Fibroblast of pulmonary artery (primary cell): ENCODE measurements at places on chromosomes 5 and 9.

DNA sequence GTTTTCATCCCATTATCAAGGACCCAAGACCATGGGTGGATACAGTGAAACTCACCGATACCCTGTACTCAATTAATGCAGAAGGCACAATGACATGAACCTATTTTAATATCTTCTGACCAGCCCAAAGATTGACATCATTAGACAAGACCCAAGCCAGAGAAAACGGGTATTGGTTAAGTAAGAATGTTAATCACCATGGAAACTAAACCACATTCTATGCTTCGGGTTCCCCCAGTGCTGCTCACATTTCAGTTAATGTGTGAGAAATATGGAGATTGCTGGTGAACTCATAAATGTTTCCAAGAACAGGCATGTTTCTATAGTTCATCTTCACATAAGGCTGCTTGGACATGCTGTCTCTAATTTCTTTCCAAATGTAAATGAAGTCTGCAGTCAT is 77.0 kb downstream of the IRX2 start:
- DNase-seq, result no peak

GRCh38 chr9:137315581-137316011 is 13.5 kb upstream of the NRARP start:
- no peak for DNase-seq

GRCh38 chr9:3977614-3978112 is 322.2 kb downstream of the GLIS3 start:
- DNase-seq, result no peak

- no peak for DNase-seq
Observed at GRCh38 chr5:98993512-98993911, 64.7 kb upstream of the CHD1 start.

DNA sequence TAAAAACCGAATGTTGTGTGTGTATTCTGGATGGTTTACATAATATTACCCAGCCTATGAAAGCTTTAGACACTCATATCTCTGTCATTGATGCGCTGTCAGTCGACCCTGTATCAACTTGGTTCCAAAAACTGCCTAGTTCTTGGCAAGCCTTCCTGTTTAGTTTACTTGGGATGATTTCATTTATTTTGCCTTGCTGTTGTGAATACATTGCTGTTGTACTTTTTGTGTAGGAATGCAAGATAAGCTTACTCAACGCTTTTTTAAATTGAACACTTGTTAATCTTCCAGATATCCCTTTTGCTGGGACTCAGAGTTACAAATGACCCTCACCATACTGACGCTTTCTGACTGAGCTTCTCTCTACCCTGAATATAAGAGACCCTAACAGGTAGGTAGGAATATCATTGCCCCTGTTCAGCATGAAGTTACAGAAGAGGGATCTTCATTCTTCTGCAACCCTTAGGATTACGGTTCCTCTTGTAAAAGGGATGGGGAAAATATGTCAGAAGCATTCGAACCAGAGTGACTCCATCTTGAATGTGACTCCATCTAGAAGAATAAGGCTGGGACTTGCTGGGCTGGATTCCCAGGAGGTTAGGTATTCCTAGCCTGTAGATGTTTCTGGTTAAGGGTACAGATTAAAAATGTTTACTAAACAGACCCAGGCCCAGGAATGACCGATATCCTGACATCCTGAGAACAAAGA is 13.7 kb upstream of the PAIP1 start:
- DNase-seq, result no peak

GRCh38 chr5:159041444-159042198 is 58.1 kb downstream of the EBF1 start:
- DNase-seq, result no peak

DNA sequence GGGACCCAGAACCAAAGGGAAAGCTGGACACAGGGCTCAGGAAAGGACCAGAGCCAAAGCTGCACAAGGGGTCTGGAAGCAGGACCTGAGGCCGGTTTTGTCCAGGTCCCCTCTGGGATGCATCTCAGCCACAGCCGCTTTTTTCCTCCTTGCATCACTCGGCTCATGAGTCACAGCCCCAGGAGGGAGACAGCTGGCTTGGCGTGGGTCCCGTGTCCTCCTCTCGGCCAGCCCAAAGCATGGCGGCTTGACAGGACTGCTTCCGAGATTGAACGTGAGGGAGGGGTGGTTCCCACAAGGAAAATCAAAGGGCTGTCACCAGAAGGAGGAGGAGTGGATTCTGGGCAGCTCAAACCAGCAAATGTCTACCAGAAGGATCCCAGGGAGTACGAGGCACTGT is 56.7 kb upstream of the CPLX2 start:
- peak; percentile 52 for DNase-seq

DNA sequence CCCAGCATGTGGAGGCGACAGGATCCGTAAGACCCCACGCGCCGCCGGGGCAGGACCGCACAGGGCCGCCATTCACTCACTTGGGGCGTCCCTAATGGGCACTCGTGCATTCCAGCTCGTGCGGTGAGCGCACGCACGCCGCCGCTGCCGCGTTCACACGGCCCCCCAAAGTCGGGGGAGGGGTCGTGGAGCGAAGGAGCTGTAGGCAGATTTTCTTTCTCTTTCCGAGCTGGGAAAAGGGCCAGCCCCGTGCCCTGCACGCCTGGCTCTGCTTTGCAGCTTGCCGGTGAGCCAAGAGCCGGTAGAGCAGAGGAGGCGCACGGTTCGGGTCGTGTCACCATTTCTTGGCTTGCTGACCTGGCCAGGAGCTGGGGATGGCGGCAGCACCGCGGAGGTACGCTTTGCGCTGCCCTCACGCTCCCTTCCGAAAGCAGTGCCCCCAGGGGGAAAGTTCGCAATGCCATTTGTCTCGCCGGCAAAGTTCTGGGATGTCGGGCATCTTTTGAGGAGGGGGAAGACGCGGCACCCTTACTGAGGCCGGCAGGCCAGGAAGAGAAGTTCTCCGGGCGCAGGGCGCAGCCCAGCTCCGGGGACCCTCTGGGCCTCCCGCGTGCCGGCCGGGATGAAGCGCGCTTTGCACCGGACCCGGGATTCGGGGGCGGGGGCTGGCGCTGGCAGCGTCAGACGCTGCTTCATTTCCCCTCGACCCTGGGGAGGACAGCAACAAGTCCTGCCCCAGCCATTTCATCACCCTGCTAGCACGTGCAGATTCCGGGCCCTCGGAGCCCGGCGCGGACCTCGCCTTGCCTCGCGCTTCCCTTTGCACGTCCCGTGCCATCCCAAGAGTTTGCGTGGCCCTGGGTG is 898 bp downstream of the STC2 start:
- peak; percentile 77 for DNase-seq
